ENCODE measurements at places on chromosomes 13 and 19. TPM values are rescaled to one million over a fixed set of nuclear protein-coding genes. Genes with fewer than 3 reads are reported as not detected.

DNA sequence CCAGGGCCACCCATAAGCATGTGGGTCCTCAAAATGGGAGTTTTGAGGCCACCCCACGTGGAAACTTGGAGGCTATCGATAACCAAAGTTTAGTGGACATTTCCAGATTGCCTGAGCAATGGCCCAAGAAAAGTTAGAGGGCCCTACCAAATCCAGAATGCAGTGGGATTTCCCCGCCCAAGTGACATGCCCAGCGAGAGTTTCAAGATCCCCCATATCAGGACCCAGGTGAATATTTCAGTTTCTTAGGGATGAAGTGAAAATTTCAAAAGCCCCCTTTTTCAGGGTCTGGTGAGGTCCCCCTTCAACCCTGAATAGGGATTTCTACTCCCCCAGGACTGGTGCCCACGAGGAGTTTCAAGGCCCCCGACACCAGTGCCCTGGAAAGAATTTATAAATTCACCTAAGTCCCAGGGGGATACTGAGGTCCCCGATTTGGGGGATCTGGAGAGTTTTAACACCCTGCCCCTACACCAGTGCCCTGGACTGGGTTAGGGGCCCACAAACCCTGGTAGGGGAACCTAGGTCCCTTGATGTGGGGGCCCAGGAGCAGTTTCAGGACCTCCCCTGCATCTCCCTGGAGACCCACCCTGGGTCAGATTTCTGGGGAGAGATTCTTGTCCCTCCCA is 695 bp downstream of the BST2 start:
- no peak for DNase-seq

GRCh38 chr19:11813703-11814028 is 407 bp upstream of the ZNF440 start:
- DNase-seq = no peak

The ZNF865 gene
- 5.7 TPM for total RNA-seq

- DNase-seq = no peak
Observed at GRCh38 chr19:46481223-46481848, 10.0 kb upstream of the PNMA8A start.

- DNase-seq = no peak
Observed at GRCh38 chr13:75325711-75326110, 156.3 kb downstream of the TBC1D4 start.

GRCh38 chr13:19680751-19681150 is 47.3 kb downstream of the MPHOSPH8 start:
- no peak for DNase-seq

The MCEMP1 gene
- not detected for total RNA-seq

The COMMD6 gene
- 64.4 TPM for total RNA-seq

The CBARP gene
- 13.9 TPM for total RNA-seq

- no peak for DNase-seq
Observed at GRCh38 chr13:113845723-113846635, 17.9 kb downstream of the GAS6 start.

GRCh38 chr13:78979349-78979748 is 320.4 kb upstream of the OBI1 start:
- DNase-seq = no peak

The ERICH4 gene
- total RNA-seq = not detected

DNA sequence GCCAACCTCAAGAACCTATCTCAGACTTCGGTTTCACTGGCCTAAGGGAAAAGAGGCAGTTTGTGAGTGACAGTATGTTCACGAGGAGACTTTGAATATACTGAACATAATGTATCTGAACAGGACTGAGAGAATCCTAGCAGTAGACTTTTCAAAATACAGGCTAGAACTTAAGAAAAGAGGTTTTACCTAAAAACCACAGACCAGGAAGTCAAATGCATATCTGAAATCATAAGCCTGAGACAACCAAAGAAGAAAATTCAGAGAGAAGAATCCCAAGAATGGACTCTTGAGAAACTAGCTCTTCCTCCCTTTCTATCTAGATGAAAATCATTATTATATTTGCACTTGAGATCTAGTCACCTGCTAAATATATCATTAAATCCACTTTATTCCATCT is 17.6 kb downstream of the MYCBP2 start:
- DNase-seq = no peak

DNA sequence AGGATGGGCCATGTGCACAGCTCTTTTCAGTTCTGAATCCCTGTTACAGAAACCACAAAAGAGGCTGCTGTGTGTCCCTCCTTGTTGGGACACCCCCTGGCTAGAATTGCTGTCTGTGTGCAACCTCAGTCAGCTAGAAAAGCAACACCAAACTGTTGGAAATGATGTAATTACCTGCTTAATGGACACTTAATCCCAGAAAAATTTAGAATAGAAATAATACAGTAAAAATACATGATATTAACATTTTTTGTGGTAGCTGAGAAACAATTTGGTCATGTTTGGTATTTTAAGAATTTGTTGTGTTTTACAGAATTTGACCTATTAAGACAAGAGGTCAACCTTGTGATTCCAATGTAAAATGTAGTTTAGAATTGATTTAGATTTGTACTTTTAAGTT is 46.8 kb downstream of the FAM124A start:
- no peak for DNase-seq

DNA sequence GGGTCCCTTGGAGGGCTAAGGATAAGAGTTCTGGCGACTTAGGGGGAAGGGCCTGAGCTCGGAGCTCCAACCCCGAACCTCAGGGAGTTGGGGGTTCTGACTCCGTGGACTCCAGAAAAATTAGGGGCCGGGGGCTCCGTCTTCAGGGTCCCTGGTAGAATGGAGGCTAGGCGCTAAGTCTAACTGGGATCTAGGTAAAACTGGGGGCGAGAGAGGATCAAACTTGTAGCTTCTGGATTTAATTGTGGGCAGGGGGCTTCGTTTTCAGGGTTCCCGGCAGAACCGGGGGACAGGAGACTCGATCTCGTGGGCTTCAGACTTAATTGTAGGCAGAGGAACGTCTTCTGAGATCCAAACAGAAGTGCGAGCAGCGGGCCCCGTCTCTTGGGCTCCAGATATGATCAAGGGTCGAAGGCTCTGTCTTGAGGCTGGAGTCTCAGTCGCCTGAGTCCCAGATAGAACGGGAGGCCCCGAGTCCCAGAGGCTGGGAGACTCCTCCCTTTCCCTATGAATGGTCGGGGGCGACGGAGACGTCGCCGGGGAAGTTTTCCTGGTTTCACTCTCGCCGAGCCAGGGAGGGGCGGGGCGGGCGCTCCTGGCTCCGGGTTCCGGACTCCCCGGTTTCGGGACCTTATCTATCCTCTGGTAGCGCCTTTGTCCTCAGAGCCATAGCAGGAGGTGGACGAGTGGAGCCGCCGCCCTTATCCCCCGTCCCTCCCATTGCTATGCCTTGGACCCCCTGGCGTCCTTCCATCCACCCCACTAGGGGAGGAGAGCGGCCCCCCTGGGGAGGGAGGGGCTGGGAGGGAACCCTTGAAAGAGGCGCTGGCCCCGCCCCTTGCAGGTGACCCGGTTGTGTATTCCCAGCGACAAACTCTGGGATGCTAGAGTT is 1.3 kb downstream of the NECTIN2 start:
- no peak for DNase-seq

- DNase-seq = no peak
Observed at GRCh38 chr13:80000684-80001509, 340.0 kb downstream of the SPRY2 start.

DNA sequence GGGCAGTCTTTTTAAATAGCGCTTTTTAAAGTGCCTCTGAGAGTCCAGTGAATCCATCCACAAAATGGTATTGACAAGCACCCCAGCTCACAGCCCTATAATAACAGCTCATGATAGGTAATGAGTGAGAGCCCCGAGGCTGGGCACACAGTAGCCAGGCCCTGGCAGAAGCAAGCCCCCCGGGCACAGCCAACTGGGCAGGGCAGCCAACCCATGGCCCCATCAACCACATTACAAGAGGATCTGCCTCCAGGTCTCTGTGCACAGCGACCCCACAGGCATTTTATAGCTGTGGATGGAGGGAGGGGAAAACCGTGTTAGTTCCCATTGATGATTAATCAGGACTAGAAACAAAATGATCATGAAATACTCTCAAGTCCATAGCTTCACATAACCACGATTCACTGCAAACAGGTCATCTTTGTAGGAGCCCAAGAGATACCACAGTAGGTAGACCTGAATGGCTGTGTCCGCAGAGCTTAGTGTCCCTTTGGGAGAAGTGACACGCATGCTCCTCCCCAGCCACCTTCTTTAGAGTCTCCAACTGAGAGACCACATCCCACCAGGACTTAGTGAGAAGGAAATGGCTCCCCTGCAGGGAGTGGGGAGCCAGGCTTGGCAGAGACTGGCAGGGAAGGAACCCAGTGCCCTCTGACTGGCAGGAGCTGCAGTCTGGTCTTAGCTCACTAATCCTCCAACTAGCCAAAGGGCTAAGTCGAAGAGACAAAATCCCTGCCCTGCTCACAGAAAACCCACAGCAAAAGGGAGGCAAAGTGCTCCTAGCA is 4.3 kb upstream of the VSTM2B start:
- no peak for DNase-seq

GRCh38 chr13:27853335-27853734 is 61.1 kb downstream of the GSX1 start:
- DNase-seq = no peak

The RAB20 gene
- total RNA-seq = 5.8 TPM

The AP3D1 gene
- total RNA-seq = 128 TPM

- DNase-seq = no peak
Observed at GRCh38 chr19:20359933-20360720, 193.1 kb downstream of the ZNF486 start.

DNA sequence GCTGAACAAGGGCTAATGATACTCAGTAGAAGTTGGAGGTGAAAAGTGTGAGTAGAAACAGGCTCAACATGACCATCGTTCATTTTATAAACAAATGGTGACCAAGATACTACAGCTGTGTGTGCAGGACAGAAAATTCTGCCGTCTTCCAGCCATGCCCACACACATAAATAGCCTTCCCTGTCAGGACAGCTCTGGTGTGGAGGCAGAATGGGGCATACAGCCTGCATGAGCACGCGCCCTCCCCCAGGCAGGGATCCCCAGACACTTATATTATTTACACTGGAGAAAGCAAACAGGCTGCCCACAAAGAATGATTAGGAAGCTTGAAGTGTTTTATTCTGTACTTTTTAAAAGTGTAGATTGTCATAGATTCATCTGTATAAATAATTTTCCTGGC is 20.4 kb downstream of the GJA3 start:
- DNase-seq = no peak

DNA sequence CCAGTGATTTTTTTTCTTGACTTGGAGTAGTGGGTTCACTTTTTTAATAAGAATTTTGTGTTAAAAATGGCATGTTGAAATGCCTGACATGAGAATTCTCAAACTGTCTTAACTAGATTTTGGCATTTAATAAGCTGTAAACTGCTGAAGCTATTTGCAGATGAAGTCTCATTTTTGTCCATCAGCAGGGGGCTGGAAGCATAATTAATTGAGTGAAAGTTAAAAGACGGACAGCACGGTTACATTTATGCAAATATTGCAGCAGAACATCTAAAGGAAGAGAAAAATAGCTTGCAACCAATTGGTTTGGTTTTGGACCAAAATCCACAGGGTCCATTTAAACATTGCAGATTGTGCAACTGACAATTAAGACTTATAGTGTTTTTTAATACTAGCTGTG is 837.3 kb upstream of the KLHL1 start:
- no peak for DNase-seq

GRCh38 chr13:31250435-31250834 is 50.7 kb downstream of the B3GLCT start:
- DNase-seq = no peak

The ZNF665 gene
- total RNA-seq = 2.5 TPM

The EPSTI1 gene
- total RNA-seq = 17.9 TPM

DNA sequence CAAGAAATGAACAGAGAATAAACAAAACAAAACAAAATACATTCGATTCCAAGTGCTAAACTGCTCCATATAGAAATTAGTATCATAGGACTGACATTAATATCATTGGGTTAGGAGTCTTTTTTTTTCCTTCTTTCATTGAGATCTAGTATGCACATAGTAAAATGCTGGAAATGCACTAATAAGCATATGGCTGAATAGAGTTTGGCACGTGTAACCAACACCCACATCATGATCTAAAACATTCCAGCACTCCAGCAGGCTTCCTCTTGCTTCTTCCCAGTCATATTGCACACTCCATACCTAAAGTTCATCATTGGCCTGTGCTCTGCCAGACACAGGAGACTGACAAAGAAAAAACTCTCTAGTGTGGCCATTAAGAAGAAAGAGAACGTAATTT is 117.5 kb downstream of the POU4F1 start:
- no peak for DNase-seq

The SLC10A2 gene
- total RNA-seq = not detected

The KHSRP gene
- total RNA-seq = 255 TPM

All from glomerular endothelial cell (primary cell).